ENCODE measurements at places on chromosomes 7 and 10.

- DNase-seq, result no peak
Observed at GRCh38 chr10:28595613-28596012, 62.7 kb downstream of the WAC start.

GRCh38 chr10:5629303-5630111 is 36.9 kb downstream of the ASB13 start:
- DNase-seq, result peak; percentile 64

GRCh38 chr7:25031432-25031831 is 51.5 kb upstream of the OSBPL3 start:
- no peak for DNase-seq

- DNase-seq, result no peak
Observed at GRCh38 chr7:32206987-32207386, 136.8 kb upstream of the PDE1C start.

GRCh38 chr10:80971461-80971860 is 433.8 kb downstream of the SH2D4B start:
- no peak for DNase-seq
